ENCODE measurements at places on chromosomes 7 and 10.

GRCh38 chr7:96304573-96304972 is 17.3 kb downstream of the SLC25A13 start:
- DNase-seq, result no peak

DNA sequence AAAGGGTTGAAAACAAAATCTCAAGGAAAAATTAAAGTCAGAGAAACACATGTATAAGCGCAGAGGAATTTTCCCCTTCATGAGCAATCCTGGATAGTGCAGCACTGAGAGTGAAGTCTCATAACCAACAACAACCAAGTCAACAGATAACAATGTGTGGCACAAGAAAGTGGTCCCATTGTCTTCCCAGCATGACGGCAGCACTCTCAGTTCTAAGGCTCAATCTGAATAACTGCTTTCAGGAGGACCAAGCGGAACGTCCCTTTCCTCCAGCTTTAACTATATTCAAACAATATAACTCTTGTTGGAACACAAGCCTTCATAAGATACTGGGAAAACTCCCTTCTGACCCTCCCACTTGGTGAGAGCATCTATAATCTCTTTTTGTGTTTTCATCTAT is 137.9 kb downstream of the RAPGEF5 start:
- no peak for DNase-seq

- DNase-seq, result no peak
These were observed 120.3 kb downstream of the ZNF438 start for GRCh38 chr10:30911303-30911863.

GRCh38 chr7:148148456-148148855 is 442.1 kb upstream of the C7orf33 start:
- no peak for DNase-seq

DNA sequence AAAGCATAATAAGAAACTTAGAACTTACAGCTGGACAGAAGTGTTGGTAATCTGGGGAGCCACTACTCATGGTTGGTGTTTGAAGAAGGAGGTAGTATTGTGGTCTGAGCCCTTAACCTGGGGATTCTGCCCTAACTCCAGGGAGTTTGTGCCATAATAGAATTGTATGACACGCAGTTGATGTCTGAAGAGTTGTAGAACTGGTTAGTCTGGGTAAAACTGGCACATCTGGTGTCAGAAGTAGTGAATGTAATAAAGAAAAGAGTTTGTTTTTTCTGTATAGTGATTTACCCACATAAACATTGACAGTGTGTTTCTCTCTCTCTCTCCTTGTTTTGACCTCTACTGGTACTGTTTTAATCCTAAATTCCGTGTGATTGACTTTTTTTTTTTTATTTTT is 448.1 kb upstream of the SEMA3D start:
- DNase-seq, result no peak

- no peak for DNase-seq
These were observed 6.2 kb downstream of the CFAP58 start for GRCh38 chr10:104359811-104360210.

DNA sequence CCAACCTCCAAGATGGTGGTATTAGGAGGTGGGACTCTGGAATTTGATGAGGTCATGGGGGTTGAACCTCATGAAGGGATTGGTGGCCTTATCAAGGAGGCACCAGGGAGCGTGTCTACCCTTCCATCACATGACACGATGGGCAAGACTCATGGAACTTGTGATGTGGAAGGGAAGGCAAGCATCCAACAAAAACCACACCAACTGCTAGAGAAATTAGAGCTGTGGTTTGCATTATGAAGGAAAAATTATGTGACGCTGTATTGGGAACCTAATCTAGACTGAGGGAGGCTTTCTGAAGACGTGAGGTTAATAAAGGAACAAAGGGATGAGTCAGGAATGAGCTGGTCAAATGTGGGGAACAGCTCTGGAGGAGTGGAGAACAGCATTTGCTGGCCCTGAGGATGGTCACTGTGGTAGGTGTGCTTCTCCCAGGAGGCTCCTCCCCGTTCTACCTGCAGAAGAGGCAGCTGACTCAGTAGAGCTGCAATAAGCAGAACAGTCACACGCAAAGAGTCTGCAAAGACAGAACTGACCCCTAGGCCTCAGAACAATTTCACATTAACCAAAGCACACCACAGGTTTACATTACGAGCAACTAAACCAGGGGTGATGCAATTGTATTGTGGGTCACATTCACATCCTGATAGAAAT is 236.6 kb upstream of the GRB10 start:
- no peak for DNase-seq

GRCh38 chr10:51918884-51919325 is 219.5 kb upstream of the CSTF2T start:
- DNase-seq, result no peak

DNA sequence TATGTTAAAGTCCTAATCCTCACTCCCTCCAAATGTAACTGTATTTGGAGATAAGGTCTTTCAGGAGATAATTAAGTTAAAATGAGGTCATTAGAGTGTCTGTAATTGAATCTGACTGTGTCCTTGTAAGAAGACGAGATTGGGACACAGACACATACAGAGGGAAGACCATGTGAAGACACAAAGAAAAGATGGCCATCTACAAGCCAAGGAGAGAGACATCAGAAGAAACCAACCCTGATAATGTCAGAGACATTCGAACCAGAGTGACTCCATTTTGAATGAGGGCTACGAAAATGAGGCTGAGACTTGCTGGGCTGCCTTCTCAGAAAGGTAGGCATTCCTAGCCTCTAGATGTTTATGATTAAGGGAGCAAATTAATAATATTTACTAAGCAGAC is 542 bp upstream of the SAMD9L start:
- DNase-seq, result no peak

- no peak for DNase-seq
These were observed 70.6 kb downstream of the NPS start for GRCh38 chr10:127619546-127620325.

GRCh38 chr10:62082729-62083411 is 181.4 kb downstream of the ARID5B start:
- DNase-seq, result no peak

- no peak for DNase-seq
These were observed 163.6 kb downstream of the DNAJB6 start for GRCh38 chr7:157500171-157500960.

GRCh38 chr7:34869057-34869456 is 168.2 kb downstream of the DPY19L1 start:
- DNase-seq, result no peak

DNA sequence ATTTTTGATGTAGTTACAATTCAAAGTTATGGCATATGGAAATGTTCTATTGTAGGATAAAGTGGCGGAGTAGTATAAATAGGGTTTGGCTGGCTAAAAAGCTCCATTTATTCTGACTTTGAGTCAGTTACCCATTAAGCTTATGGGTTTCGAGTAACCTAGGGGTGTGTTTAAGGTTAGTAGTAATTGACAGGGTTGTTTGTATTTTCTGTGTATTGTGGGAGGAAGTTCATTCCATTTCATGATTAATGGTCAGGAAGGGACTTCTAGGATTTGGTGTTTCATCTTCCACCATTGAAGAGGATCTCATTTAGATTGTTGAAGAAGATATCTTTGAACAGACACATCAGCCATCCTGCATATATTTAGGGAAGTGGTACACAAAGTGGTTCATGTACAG is 75.0 kb downstream of the BICC1 start:
- DNase-seq, result no peak

GRCh38 chr10:48523212-48523819 is 81.6 kb downstream of the ARHGAP22 start:
- no peak for DNase-seq

DNA sequence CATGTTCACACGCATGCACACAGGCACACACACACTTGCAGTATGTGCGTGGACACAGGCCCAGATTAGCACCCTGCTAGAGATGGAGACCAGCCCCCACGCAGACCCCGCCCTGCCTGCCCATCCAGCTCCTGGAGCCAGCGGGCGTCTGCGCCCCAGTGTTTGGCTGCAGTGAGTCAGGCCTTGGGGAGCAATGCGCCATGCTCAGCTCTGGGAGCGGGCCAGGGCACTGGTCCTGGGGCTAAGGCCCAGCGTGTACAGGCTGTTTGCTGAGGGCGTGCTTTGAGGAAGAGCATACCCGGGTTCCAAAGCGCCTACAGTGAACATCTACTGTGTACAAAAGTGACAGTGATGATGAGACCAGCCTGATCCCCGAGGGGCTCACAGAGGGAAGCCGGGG is 16.0 kb upstream of the ELFN1 start:
- DNase-seq, result no peak

DNA sequence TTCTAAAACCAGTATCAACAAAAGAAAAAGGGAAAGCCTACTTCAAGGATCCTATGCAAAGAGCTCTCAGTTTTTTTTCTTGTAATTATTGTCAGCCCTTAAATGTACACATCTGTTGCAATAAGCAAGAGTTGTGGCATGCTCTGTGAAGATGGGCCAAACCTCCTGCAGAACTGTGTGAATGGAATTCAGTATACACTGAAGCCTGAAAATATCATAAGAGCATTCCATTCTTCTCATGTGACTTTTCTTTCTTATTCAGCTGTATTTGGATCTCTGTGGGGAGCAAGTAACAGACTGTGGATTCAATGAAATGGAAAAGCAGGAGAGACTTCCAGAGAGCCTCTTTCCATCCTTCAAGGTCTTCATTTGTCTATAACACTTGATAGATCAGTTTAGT is 130.7 kb downstream of the SAMD9 start:
- DNase-seq, result no peak

DNA sequence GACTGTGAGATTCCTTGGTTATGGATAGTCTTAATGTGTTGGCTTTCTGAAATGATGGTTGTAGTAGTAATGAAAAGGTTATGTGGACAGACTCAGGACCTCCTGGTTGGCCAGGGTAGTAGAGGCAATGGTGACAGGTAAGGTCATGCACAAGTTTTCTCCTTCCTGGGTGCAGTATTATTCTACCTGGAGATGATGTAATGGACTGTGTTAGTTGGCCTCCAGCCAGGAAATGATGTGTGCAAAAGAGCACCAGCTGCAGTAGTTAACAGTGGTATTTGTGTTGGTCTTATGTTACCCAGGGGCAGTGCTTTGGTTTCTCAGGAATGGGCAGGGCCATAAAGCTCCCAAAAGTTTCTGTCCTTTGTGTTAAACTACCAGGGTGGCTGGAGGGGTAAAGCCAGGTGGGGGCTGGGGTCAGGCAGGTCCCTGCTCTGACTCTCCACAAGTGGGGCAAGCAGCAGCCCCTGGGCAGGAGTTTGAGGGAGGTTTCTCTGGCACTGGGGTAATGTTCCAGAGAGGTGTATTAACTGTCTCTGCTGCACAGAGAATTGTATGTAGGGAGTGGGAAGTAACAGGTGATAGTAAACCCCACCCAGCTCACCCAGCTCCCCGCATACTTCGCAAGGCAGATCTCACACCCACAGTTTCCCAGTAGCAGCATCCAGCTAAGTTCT is 36.3 kb downstream of the GPR22 start:
- no peak for DNase-seq

GRCh38 chr7:16933296-16934279 is 51.8 kb upstream of the AGR3 start:
- peak; percentile 32 for DNase-seq

DNA sequence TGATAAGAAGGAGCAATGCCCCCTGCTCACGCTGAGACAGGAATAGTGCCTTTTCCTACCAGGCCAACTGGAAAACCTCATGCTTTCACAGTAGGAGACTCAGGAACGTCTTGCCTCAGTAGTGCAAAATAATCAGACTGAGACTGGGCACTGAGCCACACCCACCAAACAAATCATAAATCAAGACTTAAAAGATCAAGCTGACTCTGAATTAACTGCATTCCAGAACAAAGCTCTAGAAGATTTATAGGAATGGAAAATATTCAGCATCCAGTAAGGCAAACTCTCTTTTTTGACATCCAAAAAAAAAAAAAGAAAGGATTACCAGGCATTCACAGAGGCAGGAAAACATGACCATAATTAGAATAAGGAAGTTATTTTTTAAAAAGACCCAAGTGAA is 30.5 kb upstream of the SLC18A3 start:
- DNase-seq, result no peak

DNA sequence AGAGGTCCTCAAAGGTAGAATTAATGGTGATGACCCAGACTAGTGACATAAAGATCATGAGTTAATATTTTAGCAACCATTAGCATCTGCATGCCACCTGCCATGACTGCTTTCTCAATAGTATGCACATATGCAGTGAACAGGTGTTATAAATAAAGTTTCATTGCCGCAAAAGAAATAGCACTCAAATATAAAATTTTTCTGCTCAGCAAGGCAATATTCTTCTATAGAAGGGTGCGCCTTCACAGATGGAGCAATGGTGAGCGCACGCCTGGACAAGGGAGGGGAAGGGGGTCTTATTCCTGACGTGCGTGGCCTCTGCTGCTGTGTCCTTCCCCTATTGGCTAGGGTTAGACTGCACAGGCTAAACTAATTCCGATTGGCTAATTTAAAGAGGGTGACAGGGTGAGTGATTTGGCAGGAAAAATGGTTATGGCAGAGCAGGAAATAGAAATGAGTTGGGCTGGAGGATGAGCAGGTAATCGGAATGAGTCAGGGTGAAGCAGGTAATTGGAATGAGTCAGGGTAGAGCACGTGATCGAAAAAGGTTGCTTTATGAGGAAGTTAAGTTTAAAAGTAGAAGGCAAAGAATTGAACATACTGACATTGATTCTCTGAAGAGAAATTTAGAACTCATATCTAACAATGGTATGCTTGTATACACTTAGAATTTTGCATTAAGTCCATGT is 24.7 kb upstream of the TRIM24 start:
- no peak for DNase-seq

DNA sequence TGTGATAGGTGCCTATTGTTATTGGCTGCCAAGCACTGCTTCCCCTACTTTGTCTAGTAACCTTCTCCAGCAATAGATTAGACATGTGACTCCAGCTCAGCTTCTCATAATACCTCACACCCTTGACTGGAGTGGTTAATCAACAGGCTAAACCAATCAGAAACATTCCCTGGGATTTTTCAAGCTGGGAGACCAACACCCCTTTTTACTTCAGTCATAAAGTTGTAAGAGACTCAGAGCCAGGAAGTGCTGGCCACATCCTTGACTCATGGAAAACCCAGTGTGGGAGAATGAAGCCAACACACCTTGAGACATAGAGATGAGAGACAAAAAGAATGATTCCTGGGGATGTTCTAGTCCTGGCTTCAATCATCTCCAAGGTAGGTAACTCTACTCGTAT is 62.6 kb upstream of the HECTD2 start:
- DNase-seq, result no peak

DNA sequence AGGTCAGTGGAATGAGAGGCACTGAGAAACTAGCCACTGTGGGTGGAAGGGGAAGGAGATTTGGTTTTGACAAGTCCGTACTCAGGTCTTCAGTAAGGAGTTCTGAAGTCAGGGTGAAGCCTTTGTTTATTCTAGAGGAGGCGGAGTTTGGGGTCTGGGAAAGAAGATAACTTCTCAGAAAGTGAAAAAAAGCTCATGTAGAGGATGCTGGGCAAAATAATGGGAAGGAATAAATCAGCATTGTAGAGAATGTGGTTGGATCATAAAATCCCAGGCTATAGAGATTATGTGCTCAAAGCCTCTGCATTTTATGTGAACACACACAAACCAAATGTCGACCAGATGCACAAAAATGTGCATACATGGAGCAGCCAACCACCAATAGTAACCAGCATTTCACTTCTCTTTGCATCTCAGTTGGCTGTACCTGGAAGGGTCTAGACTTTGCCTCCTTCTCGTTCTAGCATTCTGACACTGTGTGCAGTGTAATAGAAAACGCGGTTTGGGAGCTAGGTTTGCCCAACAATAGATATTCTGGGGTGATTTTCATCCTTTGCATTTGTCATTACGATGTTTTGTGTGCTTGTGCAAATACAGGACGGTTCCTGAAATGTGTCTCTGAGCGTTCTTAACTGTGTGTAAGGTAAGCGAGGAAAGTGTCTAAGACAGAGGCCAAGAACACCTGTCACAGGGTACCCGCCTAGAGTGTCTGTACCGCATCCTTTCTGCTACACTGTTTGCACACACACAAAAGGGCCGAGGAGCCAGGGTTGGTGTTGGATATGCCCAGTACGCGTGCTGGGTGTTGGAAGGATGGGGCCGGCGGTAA is 603 bp upstream of the HECW1 start:
- DNase-seq, result no peak
